ENCODE measurements at places on chromosomes 12 and 14.
A peak's percentile ranks its signal among the peaks of the same experiment; 100 is the strongest.

DNA sequence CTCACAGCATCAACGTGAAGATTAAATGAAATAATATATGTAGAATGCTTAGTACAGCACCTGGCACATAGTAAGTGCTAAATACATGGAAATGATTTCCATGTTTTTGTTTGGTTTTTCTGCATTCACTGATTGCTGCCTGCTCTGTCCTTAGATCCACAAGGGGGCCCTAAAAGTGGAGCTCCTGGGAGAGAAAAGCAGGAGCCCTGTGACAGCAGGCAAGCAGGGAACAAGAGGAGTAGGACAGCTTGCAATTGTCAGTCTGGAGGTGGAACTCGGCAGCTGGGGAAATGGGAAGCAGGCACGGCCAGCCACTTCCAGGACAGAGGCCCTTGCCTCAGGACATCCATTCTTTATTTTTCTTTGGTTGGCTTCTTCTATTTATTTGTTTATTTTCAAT is 292.9 kb downstream of the BMP4 start:
- DNase-seq, result no peak

- no peak for DNase-seq
Measured at GRCh38 chr12:50550530-50551223, 45.9 kb downstream of the DIP2B start.

DNA sequence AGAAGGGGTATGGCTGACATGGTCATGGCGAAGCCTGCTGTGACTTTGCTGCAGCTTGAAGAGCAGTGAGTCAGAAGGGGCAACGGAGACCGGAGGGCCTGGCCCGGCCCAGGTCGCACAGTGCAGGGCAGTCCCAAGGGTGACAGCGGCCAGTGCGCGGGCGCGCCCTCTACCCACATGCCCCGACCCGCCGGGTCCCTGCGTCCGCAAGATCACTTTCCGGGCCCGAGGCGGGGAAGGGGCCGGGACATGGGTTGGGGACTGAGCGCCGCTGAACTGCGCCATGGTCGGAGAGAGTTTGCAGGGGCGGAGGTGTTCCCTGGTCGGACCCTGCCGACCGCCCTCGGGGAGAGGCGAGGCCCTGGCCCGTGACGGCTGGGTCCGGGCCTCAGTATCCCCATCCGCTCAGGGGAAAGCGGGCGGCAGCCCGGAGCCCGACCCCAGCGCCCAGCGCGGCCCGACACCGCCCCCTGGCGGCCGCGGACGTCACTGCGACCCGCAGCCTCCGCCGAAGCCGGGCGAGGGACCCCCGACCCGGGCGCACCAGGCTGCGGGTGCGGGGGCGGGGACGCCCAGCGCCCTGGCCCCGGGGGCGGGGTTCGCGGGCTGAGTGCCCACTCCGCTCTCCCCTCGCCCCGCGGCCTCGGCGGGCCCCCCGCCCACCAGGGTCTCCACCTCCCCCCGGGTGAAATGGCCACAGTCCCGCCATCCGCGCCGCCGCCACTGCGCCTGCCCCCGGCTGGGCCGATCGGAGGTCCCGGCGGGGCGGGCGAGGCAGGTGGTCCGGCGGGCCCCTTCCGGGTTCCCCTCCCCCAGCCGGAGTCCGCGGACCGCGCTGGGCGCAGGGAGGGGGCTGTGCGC is 7.2 kb upstream of the ANKRD9 start:
- peak; percentile 75 for DNase-seq

DNA sequence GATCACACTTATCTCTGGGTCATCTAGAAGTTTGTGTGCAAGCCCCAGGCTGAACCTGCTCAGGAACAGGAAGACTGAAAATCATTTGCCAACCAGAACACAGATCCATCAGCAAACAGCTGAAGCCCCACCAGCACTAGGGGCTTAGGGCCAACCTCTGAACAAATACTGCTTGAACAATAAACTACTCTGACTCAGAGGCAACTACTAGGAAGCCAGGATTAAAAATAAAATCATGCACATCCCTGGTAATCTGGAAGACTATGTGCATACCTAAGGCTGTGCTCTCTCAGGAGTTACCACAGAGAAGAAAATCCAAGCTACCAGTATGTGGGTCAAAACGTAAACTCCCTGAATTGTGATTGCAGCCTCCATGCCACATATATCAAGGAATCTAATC is 15.9 kb downstream of the GALNT8 start:
- DNase-seq, result no peak

- DNase-seq, result no peak
Measured at GRCh38 chr12:19131025-19131444, 1.5 kb downstream of the PLEKHA5 start.

GRCh38 chr12:68863109-68863770 is 55.3 kb downstream of the MDM2 start:
- DNase-seq, result no peak

GRCh38 chr12:107903341-107904061 is 129.0 kb downstream of the ASCL4 start:
- peak; percentile 72 for DNase-seq

GRCh38 chr14:47676315-47676617 is 861 bp upstream of the MDGA2 start:
- no peak for DNase-seq
